ENCODE measurements at places on chromosomes 2 and 18.
A peak's percentile ranks its signal among the peaks of the same experiment; 100 is the strongest.

GRCh38 chr2:209307161-209308001 lies 116.5 kb upstream of the MAP2 start:
- no peak for DNase-seq

- no peak for DNase-seq
Measured at GRCh38 chr2:180057706-180058412, 50.8 kb upstream of the CWC22 start.

GRCh38 chr2:127796389-127796788 lies 14.6 kb downstream of the WDR33 start:
- no peak for DNase-seq

DNA sequence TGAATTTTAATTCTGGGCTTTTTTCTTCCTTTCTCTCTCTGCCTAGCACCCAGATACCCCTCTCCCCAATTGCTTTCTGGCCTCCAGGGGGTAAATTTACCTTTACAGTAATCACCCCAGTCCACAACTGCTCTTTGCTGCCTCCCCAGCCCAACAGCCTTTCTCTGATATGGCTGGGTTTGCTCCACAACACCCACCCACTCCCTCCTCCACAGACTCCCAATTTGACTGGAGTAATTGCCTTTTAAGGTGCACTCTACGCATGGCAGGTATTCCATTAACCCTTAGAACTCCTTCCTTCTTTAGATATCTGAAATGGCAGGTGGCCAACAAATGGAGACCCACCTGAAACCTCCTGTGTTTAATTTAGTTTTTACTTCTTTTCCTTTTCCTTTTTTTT lies 3.6 kb downstream of the CELF4 start:
- DNase-seq, result no peak

- no peak for DNase-seq
Measured at GRCh38 chr2:175350105-175350504, 168.6 kb upstream of the ATP5MC3 start.

DNA sequence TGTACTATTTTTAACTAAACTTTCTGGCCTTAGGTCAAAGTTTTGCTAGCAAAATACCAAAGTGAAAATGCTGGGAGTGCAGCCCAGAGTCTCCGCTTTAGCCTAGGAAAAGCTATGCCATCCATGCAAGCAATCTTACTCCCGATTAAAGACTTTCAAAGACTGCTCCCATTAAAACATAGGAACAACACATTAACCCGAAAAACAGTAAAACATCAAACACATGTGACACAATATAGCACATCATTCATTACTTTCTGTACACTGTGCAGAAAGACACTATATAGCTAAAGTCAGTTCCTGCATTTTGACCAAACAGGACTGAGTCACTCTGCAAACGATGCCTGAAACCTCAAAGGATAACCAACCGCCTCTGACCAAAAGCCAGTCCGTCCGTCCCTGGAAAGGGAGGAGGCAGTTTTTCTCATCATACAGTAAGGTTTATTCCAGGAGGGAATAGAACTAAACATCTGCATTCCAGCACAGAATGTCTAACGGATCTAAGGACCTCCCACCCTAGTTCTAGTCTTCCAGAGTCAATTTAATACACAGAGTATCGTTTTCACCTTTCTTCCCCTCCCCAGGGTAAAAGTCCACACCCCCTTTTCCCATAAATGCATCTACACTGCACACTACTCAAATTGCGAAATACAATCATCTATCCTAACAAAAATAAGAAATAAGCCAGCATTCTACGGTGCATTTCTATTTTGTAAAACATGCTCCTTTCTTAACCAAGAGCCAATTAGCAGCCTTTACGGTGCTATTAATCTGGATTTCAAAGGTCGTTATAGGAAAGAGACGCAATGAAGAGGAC lies 1.7 kb downstream of the ROCK2 start:
- no peak for DNase-seq

- DNase-seq, result no peak
Measured at GRCh38 chr2:55732854-55733253, 39.2 kb upstream of the PNPT1 start.

DNA sequence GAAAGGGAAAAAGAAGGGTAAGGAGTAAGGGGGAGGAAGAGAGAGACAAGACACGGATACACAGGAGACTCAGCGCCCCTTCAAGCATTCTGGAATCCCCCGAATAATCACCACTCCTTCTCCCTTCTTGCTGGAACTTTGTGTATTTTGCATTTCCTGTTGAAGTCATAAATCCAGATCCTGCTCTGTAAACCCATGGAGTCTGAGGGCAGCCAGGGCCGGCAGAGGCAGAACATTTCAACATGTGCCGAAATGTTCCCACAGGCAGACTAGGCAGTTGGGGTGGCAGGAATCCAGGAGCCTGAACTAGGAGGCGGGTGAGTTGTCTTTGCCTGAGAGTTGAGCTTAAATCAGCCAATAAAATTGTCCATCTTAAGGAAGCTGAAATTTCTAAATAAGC lies 193.1 kb downstream of the SH3RF3 start:
- DNase-seq, result no peak

DNA sequence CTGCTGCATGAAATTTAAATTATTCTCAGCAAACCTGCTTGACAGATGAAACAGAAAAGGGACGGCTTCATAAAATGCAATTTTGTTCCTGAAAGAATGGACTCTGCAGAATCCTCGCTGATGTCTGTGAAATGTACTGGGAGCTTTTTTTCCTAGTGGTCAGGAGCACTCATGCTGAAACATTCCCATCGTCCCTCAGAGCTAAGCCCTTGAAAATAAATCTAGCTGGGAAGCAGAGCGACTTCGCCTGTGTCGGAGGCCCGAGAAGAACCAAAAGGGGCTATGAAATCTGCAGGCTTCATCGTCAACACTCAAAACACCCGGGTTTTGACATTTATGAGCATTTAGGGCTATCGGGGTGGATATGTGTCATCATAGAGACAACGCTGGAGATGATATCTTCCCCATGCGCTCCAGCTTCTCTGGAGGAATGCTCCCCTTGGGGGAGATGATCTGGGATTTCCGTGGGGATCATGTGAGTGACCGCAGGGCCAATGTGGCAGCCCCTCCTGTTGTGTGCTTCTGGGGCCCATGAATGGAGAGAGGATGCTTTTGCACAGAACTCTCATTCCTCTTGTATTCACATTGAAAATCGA lies 182.3 kb downstream of the KLHL29 start:
- DNase-seq, result no peak

DNA sequence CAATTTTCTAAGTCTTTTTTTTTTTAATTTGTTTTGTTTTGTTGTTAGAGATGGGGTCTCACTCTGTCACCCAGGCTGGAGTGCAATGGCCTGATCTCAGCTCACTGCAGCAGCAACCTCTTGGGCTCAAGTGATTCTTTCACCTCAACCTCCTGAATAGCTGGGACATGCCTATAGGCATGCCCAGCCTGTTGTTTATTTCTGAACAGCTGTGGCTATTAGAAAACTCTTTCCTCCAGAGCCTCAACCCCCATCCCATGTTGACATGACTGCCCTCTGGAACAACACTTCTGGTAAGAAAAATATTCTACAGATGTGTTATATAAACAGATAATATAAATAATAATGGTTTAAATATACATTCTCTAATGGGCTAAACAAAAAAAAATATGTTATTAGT lies 44.4 kb upstream of the TWSG1 start:
- no peak for DNase-seq

DNA sequence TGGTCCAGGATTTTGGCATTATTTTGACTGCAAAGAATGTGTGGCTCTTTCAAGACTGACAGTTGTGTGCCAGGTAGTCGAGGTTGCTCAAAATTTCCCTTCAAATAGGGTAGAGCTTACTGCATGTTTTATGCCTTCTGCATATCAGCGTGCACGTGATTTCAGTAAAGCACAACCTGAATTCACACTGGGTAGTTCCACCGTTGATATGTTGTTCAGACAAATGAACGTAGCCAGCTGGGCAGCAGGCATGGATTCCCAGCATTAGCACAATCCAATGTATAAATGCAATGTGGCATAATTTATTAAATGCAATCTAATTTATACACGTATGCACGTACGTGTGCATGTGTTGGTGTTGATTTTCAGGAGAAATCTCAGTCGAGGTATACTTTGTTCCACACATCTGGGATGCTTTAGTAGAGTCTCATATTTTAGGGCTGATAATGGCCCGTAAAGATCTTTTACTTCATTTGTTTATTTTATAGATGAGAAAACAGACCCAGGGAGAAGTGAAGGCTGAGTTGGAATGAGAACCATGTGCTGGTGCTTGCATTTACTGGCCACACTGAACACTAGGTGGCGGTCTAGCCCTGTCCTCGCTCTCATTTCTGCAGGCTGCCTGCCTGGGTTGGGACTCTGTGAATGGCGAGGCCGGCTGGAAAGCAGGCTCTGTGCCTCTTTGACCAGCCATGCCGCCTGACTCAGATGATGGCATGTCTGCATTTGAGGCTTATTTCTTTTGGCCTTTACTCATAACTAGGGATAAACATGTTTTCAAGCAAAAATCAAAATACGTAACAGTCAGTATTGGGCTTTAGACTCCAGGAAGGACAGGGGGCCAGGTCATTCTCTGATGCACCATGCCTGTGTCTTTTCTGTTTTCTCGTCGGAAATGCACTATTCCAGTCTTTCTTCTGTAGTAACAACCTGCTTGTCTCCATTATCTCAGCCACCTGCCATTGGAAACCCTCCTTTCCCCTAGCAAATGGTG lies 120.4 kb downstream of the RNF144A start:
- peak; percentile 57 for DNase-seq

DNA sequence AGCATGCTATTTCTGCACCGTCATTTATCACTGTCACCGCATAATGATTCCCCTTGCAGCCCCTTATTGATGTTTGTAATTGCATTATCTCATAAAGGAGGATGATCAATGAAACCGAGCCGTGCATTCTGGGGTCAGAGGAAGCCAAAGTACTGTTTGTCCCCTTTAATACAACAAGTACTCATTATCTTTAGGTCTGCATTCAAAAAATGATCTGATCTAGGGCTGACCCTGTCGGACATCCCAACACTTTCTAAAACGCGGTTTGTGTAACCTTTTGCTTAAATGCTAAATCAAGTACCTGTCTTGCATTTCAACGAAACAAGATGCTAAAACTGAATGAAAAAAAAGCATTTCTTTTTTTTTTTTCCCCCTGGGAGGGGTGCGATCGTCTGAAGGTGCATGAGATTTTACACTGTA lies 143.8 kb downstream of the MEIS1 start:
- no peak for DNase-seq

DNA sequence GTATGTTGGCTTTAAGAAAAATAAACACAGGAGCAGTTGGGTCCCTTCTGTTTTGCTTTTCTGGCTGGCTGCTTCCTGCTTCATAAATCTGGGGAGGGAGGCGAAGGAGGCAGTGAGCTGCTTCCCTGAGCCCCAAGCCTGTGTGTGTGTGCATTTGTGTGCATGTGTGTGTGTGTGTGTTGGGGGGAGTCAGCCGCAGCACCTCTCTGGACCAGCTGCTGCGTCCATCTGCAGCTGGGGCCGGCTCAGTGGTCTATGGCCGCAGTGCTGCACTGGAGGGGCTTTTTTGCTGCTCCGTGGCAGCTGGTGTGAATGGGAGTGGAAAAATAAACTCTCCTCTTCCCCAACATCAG lies 192.3 kb downstream of the RNF144A start:
- DNase-seq, result no peak

DNA sequence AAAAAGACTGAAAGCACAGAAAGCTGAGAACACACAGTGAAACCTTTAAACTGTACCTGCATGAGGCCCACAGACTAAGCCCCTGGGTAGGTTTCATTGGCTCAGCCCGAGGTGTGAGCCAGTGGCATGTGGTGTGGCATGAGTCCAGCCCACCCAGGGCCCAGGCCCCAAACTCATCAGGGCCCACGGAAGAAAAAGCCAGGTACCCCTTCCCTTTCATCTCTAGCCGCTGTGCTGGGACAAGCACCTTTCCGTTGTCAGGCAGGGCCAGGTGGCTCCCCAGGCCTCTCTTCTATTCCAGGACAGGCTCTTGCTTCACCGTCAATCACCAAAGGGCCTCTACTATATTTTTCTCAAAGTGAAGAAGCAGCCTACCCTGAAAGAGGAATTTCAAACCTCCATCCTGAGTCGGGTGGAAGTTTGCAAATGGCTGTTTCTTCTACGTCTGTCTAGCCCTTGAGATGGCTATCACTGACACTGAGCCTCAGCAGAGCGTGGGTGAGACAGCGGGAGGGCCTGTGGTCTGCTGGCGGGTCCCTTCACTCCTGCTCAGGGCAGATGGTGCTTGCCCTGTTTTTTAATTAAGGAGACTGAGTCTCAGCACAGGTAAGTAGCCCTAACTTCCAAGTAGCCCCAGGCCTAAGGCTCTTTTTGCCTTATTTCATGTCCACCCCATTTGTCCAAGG lies 8.6 kb downstream of the DNAJB2 start:
- DNase-seq, result no peak

DNA sequence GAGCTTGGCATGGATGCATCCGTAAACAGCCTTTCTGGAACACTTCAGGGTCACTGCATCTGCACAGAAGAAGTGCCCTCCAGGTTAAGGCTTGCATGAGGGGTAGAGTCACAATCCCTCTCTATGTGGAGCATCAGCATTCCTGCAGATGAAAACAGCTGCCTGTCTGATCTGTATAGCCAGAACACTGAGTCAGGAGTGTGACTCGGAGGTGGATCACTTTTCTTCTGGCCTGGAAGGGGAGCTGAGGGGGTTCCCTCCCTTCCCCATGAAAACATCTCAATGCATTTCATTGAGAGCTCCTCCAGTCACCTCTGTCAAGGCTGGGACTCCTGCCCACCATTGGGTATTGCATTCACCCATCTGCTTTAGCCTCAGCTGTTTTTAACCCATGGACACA lies 72.5 kb upstream of the SERPINE2 start:
- DNase-seq, result no peak

GRCh38 chr2:78779761-78780160 lies 245.7 kb upstream of the REG3G start:
- no peak for DNase-seq

DNA sequence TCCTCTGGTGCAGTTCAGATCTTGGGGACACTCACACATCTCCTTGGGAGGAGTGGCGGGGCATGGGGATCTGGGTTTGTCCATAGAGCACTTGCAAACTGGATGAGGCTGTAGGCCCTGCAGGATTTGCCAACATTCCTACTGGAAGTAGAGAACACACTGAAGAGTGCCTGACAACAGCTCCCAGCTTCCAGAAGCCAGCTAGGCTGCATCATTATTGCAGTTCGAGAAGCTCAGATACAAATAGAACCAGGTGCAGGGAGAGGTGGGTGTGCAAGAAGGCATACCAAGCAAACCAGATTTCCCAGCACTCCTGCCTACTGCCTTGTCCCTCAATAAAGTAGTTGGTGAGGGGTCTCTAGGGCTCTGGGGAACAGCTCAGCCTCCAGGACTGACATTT lies 52.5 kb downstream of the RHOB start:
- DNase-seq, result no peak

GRCh38 chr2:12043131-12043530 lies 296.7 kb downstream of the LPIN1 start:
- no peak for DNase-seq

Data from activated CD8-positive, alpha-beta memory T cell treated with anti-CD3 and anti-CD28 coated beads, Interleukin-2, amount 50 U/mL, for 4 hours (primary cell).